ENCODE measurements at places on chromosomes 2 and 18.

DNA sequence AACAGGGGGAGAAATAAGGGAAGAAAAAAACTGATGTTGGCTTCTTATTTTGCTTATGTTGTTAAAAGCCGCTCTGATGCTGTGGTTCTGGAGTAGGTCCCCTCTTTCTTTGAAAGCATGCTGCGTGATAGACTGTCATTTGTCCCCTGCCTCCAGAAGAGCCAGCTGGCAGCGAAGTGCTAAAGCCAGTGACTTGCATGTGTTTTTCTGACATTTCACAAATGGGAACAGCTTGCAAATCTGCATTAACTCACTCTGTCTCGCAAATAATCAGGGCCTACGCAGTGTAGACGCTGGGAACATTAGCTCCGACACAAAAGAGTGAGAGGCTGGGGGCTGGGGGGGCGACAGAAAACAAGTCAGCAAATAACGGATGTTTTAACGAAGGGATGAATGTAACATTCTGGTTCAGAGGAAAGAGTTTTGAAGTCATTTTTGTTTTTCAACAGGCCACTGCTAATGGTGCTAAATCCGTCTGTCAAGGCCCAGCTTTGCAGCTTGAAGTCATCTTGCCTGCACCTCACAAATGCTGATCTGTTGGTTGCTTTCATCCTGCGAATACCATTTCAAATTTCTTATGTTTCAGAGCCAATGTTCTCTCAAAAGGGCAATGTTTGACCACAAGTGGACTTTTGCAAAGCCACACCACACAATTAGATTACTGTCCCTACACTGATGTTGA, 68.8 kb upstream of the PIK3C3 start:
- no peak for DNase-seq
- no peaks in the 10 kb centered on the region for H3K4me1 ChIP-seq
- no peak overlapping the region for H3K27ac ChIP-seq
- H3K36me3 ChIP-seq, result no peaks in the 10 kb centered on the region
- H3K4me3 ChIP-seq, result no peak overlapping the region

DNA sequence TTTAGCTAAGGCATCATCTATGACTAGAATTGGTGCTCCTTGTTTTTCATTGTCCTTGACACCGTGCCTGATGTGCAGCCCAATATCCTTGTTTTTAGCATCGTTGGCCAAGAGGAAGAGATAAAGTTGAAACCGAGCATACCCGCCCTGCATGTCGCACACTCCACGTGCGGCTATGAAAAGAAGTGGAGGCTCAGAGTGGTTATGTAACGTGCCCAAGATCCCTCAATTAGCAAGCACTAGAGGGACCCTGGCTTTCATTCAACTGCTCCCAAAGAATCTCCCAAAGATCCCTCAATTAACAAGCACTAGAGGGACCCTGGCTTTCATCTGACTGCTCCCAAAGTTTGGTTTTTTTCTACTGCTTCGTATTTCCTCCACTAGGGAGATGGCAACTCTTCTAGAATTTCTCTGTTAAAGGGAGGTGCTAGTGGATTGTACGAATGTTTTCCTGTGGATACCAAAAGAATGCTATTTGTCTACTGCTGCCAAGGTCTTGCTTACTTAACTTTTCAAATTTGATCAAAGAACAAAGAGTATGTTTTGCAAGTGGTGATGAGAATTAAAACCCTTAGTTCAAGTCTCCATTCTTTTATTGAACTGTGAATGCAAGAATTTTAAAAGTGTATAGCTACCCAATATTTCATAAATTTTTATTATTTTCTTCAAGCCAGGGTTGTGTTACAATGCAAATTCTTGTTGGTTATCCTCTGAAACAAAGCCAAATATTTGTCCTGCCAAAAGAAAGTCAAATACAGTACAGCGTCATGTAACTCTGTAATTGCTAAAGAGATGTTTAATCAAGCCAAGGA, 92.1 kb downstream of the AOX1 start:
- H3K36me3 ChIP-seq, result no peaks in the 10 kb centered on the region
- no peaks in the 10 kb centered on the region for H3K4me1 ChIP-seq
- H3K27me3 ChIP-seq, result no peaks in the 10 kb centered on the region
- DNase-seq, result peak; percentile 31

DNA sequence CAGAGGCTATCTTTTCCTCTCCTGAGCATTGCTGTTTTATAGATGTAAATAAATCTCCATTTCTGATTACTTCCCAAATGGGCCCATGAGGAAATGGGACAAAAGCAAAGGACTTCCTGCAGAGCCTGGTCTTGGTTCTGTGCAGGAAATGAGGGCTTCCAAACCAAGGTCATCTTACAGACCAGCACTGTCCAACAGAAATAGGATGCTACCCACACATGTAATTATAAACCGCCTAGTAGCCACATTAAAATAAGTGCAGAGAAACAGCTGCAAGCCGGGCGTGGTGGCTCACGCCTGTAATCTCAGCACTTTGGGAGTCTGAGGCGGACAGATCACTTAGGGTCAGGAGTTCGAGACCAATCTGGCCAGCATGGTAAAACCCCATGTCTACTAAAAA, 6.2 kb downstream of the TTL start:
- H3K4me1 ChIP-seq, result no peaks in the 10 kb centered on the region
- no peak for DNase-seq
- no peak overlapping the region for H3K27ac ChIP-seq
- no peaks in the 10 kb centered on the region for H3K36me3 ChIP-seq
- H3K27me3 ChIP-seq, result no peaks in the 10 kb centered on the region

GRCh38 chr2:70523996-70524965, 29.3 kb downstream of the TGFA start:
- H3K36me3 ChIP-seq, result no peaks in the 10 kb centered on the region
- H3K4me1 ChIP-seq, result no peaks in the 10 kb centered on the region
- H3K27me3 ChIP-seq, result no peaks in the 10 kb centered on the region
- H3K4me3 ChIP-seq, result no peak overlapping the region
- no peak for DNase-seq

- H3K36me3 ChIP-seq, result no peaks in the 10 kb centered on the region
- DNase-seq, result no peak
- H3K27ac ChIP-seq, result no peak overlapping the region
- H3K4me1 ChIP-seq, result no peaks in the 10 kb centered on the region
- H3K27me3 ChIP-seq, result peaks cover 55% of the 10 kb centered on the region
Measured at GRCh38 chr18:37487400-37487867, 78.2 kb downstream of the CELF4 start.

GRCh38 chr2:96542357-96542977, 5.9 kb downstream of the ARID5A start:
- no peaks in the 10 kb centered on the region for H3K27me3 ChIP-seq
- no peak overlapping the region for H3K27ac ChIP-seq
- H3K36me3 ChIP-seq, result peaks cover 8% of the 10 kb centered on the region
- H3K4me3 ChIP-seq, result no peak overlapping the region

All from heart left ventricle (tissue), 16 donors.